Fibroblast of mammary gland (primary cell): ENCODE measurements at places on chromosomes 4 and X.
A peak's percentile ranks its signal among the peaks of the same experiment; 100 is the strongest.

GRCh38 chr4:76716658-76717057 is 181.3 kb downstream of the SOWAHB start:
- DNase-seq: no peak

GRCh38 chr4:83109480-83110222 is 4.9 kb downstream of the PLAC8 start:
- DNase-seq: peak; percentile 14

- peak; percentile 38 for DNase-seq
These were observed 43.0 kb downstream of the ENPEP start for GRCh38 chr4:110518889-110519490.

GRCh38 chr4:80776168-80776567 is 254.3 kb upstream of the BMP3 start:
- DNase-seq: no peak

DNA sequence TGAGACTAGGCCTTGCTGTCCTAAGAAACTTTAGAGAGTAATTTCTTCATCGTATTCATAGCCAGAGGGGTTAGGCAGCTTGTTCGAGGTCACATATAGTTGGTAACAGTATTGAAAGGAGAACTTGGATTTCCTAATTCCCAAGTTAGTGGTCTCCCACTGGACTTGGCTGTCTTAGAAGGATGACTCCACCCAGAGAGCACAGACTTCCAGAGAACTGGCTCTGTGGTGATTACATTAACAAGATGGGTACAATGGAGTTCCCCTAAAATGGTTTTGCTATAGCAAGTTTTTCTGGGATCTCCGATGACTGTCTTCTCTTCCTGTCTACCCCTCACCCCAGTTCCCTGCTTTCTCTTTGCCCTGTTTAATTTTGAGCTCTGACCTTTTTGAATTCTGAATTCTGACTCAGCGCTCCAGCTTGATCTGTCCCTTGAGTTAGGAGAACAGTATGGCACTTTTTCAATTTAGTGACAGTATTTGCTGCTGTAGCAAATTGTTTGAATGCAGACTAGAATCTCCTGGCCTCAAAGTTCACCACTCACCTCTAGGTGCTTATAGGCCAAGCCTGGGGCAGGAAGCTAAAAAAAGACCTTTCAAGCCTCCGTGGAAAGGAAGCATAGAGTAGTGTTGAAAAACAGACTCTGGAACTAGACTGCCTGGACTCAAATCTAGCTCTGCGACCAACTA is 6.9 kb downstream of the MSN start:
- peak; percentile 65 for DNase-seq

GRCh38 chrX:54116391-54116790 is 66.7 kb downstream of the FAM120C start:
- no peak for DNase-seq

GRCh38 chrX:22730542-22730941 is 269.2 kb upstream of the DDX53 start:
- DNase-seq: no peak

- DNase-seq: peak; percentile 11
These were observed 87.3 kb upstream of the TET2 start for GRCh38 chr4:105059337-105059736.

GRCh38 chr4:121789455-121789854 is 11.7 kb upstream of the EXOSC9 start:
- no peak for DNase-seq

DNA sequence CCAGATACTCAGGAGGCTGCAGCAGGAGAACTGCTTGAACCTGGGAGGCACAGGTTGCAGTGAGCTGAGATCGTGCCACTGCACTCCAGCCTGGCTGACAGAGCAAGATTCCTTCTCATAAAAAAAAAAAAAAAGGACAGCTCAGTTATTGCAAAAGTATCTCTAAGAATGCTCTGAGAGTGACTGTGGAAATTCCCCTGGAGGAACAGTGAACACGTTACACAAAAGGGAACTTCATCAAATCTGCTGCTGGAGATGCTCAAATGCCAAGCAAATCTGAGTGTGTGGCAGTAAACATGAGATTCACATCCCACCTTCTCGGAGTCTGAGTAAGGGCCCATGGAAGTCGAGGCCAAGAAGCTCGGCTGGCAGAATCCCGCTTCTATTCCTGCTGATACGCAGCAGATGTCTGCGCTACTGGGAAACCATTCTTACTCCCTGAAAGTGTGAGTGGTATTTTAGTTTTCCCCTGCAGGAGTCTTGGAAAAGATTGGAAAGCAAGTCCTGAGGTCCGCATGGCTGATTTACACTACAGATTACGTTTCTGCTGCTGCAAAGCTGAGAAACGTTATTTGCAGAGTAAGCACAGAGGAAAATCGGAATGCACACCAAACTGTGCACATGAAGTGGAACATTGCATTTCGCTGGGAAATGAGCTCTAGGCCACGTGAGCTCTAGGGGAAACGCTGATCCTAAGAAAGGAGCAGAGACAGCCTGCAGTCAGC is 162.9 kb downstream of the NSUN7 start:
- no peak for DNase-seq

- no peak for DNase-seq
These were observed 202.1 kb downstream of the GPC3 start for GRCh38 chrX:133783274-133783673.

GRCh38 chr4:13483136-13483767 is 888 bp downstream of the RAB28 start:
- DNase-seq: peak; percentile 9

GRCh38 chrX:46262304-46262703 is 282.9 kb downstream of the ZNF674 start:
- no peak for DNase-seq

DNA sequence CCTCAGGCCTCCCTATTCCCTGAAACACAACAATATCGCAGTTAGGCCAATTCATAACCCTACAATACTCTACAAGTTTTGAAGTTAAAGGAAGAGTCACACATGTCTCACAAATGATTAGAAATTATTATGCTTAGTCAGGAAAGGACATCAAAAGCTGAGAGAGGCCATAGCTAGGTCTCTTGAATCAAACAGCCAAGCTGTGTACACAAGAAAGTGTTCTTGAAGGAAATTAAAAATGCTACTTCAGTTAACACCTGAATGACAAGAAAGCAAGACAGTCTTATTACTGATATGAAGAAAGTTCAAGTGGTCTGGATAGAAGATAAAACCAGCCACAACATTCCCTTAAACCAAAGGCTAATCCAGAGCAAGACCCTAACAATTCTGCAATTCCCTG is 23.6 kb upstream of the GUCY1A1 start:
- no peak for DNase-seq

GRCh38 chr4:184599492-184600135 is 49.6 kb downstream of the CASP3 start:
- peak; percentile 84 for DNase-seq

DNA sequence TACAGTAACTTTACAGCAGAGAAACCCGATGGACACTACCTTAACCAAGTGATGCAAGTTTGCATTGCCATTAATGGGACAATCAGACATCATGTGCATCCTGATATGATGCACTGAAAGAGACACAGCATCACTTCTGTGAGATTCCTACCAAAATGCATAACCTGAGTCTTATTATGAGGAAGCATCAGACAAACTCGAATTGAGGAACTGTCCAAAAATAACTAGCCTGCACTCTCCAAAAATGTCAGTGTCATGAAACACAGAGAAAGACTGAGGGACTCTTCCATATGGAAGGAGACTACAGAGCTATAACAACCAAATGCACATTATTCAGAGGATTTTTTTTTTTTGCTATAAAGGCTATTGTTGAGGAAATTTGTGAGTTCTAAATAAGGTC is 66.6 kb upstream of the IQSEC2 start:
- no peak for DNase-seq

- peak; percentile 16 for DNase-seq
These were observed 317.7 kb downstream of the INPP4B start for GRCh38 chr4:142528433-142528832.

- no peak for DNase-seq
These were observed 20.7 kb downstream of the MFAP3L start for GRCh38 chr4:170005472-170005871.

DNA sequence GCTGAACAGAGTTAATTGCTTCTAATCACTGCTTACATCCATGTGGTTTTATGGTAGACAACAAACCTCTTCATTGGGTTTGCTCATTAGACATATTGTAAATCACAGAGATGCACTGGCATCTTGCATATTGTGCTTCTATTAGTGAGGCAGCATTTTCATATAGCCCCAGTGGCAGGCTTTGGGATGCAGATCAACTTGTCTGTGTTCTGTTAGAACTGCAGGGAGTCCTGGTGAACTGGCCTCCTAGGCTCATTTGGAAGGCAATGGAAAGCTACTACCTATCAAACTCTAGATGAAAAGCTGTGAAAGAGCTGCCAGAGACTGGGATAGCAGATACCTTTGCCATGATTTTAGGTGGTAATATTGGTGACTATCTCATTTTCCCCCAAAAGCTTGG is 108.8 kb downstream of the NAA11 start:
- DNase-seq: no peak

GRCh38 chr4:84459783-84460182 is 39.3 kb downstream of the NKX6-1 start:
- DNase-seq: no peak

DNA sequence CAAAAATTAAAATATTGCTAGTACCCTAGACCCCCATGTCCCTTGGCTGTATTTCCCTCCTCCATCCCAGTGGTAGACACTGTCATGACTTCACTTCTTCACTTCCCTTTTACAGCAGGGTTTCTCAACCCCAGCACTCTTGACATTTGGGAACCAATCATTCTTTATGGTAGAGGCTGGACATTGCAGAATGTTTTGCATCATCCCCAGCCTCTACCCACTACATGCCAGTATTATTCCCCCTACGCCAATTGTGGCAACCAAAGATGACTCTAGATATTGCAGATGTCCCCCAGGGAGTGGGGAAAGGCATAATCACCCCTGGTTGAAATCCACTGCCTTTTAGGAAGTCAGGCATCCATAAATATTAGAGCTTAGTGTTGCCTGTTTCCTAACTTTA is 138.6 kb downstream of the AMELX start:
- peak; percentile 31 for DNase-seq

GRCh38 chr4:138728566-138728965 is 287.0 kb upstream of the NOCT start:
- no peak for DNase-seq

DNA sequence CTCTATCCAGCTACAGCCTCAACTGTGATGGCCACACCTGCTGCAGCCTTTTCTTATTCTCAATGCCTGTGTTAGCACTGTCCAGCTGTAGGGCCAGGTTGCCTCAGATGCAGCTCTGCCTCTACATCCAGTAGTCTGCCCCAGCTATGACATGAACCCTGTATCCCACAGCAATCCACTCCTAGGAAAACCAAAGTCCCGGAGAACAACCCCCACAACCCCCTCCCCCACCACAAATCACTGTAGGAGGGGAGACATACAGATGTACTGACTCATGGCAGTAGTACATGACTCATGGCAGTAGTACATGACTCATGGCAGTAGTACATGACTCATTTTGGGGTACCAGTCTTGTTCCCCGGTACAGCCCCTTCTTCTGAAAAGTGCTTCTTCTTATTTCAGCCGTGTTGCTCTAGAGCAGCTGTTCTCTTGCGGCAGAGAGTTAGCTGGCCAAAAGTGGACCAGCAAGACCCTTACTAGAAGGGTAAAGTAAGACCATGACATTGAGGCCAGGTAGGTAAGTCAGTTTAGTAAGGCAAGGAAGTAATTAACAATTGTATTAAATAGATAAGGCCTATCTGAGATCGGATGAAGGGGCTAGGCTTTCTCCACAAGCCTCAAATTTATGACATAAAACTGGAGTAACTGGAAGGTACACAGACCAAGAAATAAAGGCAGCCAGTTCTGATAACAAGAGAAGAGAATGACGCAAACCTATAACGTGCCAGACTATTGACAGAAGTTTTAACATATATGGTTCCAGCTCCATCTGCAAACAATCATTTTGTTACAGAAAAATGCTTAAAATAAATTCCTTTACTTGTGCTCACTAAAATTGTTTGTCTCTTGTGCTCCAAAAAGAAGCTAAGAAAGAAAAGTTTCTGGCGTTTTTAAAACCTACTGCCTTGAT is 221.4 kb downstream of the TACR3 start:
- peak; percentile 95 for DNase-seq

DNA sequence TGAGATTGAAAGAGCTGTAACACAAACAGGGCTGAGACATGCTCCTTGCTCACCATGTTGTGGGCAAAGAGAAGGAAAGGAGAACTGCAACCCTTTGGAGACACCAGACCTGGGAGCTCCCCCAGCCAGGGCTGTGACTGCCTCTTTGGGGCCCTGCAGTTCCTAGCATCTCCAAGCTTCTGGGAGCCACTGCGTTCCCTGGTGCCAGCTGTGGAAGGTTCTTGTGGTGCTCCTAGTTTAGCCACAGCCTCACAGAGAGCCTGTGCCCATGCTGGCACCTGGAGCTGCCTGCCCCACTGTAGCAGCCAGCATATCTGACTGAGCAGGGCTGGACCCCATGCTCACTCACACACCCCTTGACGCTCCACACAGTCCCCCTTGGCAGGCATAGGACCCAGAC is 141.7 kb downstream of the PDHA2 start:
- no peak for DNase-seq

- DNase-seq: no peak
These were observed 13.9 kb downstream of the LCORL start for GRCh38 chr4:18007625-18008024.

DNA sequence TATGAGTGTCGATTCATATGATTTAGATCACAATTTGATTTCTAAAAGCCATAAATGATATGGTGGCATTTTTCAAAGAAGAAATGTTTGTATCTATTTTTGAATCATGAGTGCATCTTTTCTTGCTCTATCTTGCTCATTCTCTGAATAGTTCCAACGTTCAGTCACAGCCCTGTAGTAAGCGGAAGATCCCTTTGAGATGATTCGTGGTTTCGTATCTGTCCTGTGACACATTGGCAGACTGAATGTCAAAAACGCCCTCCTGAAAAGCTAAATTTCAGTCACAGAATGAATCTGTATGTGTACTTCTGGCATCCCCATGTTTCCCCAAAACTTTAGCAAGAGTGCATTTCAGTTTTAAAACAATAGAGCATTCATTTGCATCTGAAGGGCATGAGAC is 1066.9 kb upstream of the TENM3 start:
- peak; percentile 1 for DNase-seq

DNA sequence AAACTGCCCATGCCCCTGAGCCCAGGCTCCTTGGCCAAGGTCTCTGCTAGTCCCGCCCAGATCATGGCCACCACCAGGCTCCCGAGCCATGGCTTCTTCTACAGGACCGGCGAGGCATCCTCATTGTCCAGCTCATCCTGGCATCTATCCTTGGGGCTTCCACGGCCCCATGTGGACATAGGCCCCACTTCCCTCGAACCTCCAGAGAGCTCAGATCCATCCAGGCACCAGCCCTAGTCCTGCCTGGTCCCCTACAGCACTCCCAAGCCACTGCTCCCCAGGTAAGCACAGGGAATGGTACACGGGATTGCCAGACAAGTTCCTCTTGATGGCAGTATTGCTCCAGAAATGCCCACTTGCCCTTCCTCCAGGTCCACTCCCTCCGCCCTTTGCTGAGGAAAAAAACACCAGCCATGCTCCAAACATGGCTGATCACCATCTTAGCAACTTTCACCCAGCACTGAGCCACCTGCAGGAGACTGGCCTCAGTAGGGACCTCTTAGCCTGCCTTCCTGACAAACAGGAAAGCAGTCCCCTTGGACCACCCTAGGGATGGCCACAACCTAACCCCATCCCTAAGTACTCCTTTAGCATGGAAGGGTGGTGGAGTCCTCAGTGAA is 272.1 kb upstream of the AGTR2 start:
- peak; percentile 47 for DNase-seq
